Activated T-helper 1 cell treated with anti-CD3 and anti-CD28 coated beads, Interleukin-12 subunit alpha, Interleukin-12 subunit beta, Interleukin-2, Interleukin-4 antibody, amounts not matched to agents 30 ng/mL and 10 ng/mL and 1 ng/mL, durations not matched to agents 14 hours and 24 hours and 36 hours (primary cell): ENCODE measurements at places on chromosomes 5 and 9. TPM values are rescaled to one million over a fixed set of nuclear protein-coding genes. Genes with fewer than 3 reads are reported as not detected.

DNA sequence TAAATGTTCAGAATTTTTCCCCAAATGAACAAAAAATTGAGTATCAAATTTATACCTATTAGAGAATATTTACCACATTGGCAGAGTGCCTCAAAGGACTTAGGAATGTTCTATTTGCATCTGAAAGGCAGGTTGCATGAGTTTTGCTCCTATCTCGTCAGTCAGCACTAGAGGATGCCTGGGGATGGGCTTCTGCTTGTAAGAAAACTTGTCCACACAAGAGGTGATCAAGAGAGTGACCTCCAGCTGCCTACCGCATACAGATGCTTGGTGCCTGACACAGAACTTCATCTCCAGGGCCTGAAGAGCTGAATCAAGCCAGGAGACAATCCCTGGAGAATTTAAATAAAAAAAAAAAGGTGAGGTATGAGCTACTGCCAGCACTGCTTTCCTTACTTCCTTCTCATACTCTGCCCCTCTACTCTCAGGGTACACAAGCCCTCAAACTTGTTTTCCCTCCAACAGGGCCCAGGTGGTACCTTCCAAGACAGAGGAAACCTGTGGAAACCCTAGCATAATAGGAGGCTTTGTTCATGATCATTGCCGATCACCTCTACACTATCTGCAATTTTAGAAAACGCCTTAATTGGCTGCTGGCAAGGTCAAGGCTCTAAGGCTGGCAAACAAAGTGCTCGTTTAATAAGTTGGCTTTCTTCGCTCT lies 166.6 kb downstream of the ELAVL2 start:
- DNase-seq: no peak

The GABRA6 gene
- total RNA-seq: not detected in 2 replicates

DNA sequence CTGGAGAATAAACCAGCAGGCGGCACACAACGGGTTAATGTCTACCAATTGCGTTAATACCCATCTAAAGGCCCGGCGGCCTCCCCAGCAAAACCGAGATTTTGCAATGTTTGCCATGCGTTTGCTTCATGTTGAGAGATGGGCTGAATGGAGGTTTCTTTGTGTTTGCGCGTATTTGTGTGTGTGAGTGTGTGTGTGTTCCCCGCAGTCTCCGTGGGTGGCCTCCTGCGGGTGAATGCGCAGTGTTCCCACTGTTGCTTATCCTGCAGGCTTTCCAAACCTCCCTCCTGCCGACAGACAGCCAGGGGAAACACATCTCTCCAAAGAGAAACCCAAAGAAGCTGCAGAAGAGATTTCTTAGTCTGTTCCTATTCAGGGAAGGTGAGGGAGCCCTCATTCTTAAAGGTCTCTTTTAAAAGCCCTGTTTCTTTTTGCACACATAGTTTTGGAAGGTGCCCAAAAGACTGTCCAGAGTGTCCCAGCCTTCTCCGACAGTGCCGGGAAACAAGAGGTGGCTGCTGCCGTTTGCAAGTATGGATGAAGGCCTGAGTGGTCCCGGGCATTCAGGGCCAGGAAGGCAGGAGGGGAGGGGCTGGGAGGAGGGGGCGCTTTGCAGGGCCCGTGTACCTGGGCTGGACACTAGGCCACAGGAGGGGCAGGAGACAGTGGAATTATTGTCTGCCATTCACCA lies 103.8 kb upstream of the ERCC6L2 start:
- DNase-seq: no peak

DNA sequence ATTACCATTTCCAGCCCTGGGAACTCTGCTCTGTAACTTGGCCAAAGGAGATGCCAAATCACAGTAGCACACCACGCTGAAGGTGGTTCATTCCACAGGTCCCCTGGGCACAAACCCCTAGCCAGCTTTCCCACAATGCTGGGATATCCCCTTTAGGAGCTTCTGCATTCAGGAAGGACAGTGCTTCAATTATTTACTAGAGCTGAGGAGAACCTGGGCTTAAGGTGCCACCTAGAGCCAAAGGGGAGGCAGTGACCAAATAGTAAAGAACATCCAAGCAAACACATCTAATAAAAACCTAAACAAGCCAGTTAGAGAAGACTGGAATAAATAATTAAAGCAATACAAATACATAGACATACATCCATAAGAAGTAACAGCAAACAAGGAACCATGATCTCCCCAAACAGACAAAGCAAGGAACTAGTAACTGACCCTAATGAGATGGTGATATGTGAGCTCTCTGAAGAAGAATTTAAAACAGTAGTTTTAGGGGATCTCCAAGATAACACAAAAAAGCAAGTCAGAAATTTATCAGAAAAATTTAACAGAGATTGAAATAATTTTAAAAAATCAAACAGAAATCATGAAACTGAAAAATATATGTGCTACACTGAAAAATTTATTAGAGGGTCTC lies 14.6 kb downstream of the KIF4B start:
- DNase-seq: no peak

The CD72 gene
- 8.3 and 9.6 TPM in 2 replicates for total RNA-seq
